ENCODE measurements at places on chromosomes 4 and X. TPM values are rescaled to one million over a fixed set of nuclear protein-coding genes. Genes with fewer than 3 reads are reported as not detected.
A peak's percentile ranks its signal among the peaks of the same experiment; 100 is the strongest.

DNA sequence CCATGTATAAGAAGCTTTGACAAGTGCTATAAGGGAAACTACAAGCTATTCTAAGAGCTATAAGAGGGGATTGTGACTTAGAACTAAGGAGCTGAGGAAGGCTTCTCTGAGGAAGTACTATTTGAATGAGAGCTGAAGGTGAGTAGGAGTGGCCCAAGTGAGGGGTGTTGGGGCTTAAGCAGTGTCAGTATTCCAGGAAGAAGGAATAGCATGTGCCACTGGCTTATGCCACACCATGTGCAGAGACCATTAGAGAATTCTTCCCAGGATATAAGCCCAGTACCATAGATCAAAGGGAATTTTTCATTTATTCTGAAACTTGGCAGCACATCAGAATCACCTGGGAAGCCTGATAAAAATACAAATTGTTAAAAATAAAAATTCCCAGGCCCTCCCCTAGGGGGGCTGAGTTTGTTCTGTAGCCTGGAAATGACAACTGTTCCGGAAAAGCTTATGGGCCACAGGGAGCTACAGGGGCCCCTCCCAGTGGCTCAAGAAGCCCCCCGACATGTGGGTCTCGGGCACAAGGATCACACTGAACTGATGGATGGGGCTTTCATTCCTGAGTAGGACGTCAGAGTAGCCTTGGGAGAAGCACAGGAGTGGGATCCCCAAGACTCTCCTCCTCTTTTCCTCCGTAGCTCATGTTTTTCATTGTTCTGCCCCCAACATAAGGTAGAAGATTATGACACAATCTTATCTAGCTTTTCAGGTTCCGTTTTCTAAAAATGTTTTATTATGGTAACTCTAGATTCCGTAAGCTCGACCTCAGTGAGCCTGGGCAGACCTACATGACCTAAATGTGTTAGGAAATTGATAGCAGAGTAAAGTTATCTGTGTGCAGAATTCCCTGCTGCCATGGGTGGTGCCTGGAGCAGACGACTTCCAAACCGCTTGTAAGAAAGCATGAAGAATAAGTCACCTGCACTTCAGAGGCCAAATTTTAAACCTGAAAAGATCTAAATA lies 119.3 kb downstream of the AFF1 start:
- H3K4me1 ChIP-seq = peaks cover 99% of the 10 kb centered on the region
- peak overlapping the region; percentile 81 for H3K27ac ChIP-seq
- no peak overlapping the region for H3K4me3 ChIP-seq

DNA sequence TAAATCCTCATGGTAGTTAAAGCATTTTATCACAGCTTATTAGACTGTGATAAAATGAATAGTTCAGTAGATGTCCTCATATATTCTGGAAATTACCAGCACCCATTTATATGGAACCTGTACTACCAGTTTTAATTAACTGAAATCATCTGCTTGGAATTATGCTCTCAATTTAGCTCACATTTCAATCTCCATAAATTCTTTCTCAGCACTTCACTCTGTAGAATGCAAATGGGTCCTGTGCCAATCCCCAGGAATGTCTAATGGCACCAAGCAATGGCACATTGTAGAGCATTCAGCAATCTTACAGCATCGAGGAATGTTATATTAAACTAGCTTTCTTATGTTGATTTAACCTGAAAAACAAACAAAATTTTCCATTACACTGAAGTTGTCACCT lies 355.1 kb downstream of the PDHA2 start:
- DNase-seq = no peak
- H3K27me3 ChIP-seq = no peaks in the 10 kb centered on the region
- H3K27ac ChIP-seq = no peak overlapping the region
- H3K36me3 ChIP-seq = no peaks in the 10 kb centered on the region

DNA sequence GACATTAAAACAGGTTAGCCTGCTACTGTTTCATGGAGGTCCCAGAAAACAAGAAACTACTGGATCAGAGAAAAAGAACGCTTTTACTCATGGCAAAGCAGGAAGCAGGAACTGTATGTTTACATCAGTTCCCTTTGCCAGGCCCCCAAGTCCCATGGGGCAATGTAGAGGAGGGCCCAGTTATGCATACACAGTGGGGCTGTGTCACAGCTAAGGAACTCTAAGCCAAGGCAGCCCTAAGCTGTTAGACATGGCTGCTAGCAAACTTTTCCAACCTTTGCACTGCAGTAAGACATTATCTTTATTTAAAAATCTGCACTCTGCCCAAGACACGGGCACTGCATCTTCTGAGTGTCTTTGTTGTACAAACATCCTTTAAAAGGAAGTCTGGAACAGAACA lies 975.8 kb downstream of the C4orf33 start:
- no peak overlapping the region for H3K27ac ChIP-seq
- no peaks in the 10 kb centered on the region for H3K4me1 ChIP-seq
- no peak overlapping the region for H3K4me3 ChIP-seq
- no peak for DNase-seq

DNA sequence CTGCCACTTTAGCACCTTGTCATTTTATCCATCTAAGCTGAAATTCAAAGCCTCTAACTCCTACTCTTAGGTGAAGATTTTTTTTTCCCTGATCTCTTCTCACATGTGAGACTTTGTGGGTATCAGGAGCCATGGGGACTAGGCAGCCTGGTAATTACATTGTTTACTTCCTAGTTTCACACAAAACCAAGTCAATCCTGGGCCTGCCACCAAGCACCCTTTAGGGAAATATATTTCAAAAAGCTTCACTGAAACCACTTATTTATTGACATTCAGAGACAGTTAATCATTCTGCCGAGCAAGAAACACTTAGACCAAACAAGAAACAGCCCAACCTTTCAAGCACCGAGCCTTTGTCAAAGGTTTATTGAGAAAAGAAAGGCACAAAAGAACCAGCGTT lies 200.0 kb downstream of the RELL1 start:
- H3K27ac ChIP-seq = no peak overlapping the region
- DNase-seq = no peak

DNA sequence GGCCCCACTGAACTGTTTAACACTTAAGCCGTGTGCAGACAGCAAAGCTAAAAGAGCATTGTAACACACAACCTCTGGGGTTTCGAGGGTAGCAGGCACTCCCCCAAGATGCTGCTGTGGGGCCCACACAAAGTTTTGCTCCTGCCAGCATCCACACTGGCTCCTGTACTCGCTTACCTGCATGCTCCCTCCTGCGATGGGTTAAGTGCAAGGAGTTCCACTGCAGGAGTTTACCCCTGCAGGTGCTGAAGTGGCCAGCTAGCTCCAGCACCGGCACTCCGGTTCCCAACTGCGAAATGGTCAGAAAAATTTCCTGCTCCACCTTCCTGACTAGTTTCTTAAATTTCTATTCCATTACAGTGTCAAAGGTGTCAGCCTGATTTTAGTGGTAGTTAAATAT lies 443.5 kb downstream of the PCDH10 start:
- no peak for DNase-seq
- no peak overlapping the region for H3K27ac ChIP-seq
- no peak overlapping the region for H3K4me3 ChIP-seq
- no peaks in the 10 kb centered on the region for H3K4me1 ChIP-seq

Gene ADH7
- total RNA-seq = not detected

Gene UNC5C
- total RNA-seq = 3.8 TPM

Gene TEX11
- total RNA-seq = not detected

Data from right atrium auricular region (tissue), 2 donors.